ENCODE measurements at places on chromosomes 5 and 9. TPM values are rescaled to one million over a fixed set of nuclear protein-coding genes. Genes with fewer than 3 reads are reported as not detected.
A peak's percentile ranks its signal among the peaks of the same experiment; 100 is the strongest.

ZDHHC12 gene
- 6.8 TPM for total RNA-seq

FCHO2 gene
- 25.7 TPM for total RNA-seq

CCL28 gene
- total RNA-seq, result 2.1 TPM

ASS1 gene
- total RNA-seq, result 77.4 TPM

NINJ1 gene
- total RNA-seq, result 52.6 TPM

CARTPT gene
- not detected for total RNA-seq

GAPT gene
- 1.6 TPM for total RNA-seq

MAPKAP1 gene
- 44.4 TPM for total RNA-seq

GPR151 gene
- total RNA-seq, result not detected

RUSC2 gene
- total RNA-seq, result 26.4 TPM

CDH10 gene
- 0.15 TPM for total RNA-seq

MED10 gene
- 22.3 TPM for total RNA-seq

TAS2R1 gene
- not detected for total RNA-seq

GRCh38 chr5:1133510-1134201 is 21.8 kb upstream of the SLC12A7 start:
- no peak for DNase-seq

GRCh38 chr5:94707359-94707758 is 88.9 kb downstream of the SLF1 start:
- DNase-seq, result no peak

DNA sequence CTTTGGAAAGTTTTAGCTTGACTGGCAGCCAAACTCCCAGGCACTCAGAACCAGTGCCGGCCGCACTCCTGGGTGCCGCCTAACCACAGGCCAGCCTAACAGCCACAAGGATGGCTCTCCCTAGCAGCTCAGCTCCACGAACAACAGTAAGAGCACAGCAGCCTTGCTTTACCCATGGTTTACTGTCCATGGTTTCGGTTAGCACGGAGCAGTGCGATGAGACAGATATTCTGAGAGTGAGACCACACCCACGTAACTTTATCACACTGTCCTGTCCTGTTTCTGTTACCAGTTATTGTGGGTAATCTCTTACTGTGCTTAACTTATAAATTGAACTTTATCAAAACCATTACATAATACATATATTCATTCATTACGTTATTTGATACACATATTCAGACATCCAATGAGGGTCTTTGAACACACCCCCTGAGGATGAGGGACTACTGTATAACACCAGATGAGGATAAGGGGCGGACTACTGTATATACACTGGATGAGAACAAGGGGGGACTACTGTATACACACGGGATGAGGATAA is 12.4 kb downstream of the CLPTM1L start:
- no peak for DNase-seq

- DNase-seq, result no peak
Observed at GRCh38 chr5:60551829-60552228, 148.1 kb downstream of the DEPDC1B start.

GRCh38 chr5:6773342-6774035 is 60.3 kb downstream of the TENT4A start:
- no peak for DNase-seq

DNA sequence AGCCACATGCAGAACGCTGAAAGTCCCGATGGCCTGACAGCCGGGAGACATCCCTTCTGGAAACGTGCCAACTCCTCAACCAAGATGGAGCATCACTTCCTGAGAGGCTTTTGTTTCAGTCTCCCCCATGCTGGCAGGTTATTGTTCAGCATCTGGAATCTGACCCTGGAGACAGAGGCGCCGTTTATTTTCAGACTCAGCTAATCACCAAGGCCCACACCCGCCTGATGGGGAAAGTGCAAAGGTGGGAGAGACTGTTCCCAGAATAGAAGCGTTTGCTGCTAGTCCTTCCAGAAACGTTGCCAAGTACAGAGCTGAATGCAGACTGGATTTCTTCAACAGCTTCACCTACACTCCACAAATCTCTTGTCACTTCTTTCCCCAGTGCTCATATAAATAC is 41.8 kb upstream of the S1PR3 start:
- DNase-seq, result peak; percentile 18

GRCh38 chr5:14183187-14183939 is 40.2 kb downstream of the TRIO start:
- peak; percentile 47 for DNase-seq

- DNase-seq, result no peak
Observed at GRCh38 chr5:165134155-165134554, 1628.7 kb downstream of the MAT2B start.

- DNase-seq, result no peak
Observed at GRCh38 chr5:73160239-73160671, 12.7 kb upstream of the TMEM174 start.

- no peak for DNase-seq
Observed at GRCh38 chr5:166188501-166189325, 2102.7 kb upstream of the WWC1 start.

- DNase-seq, result no peak
Observed at GRCh38 chr9:21016701-21017491, 14.5 kb downstream of the HACD4 start.

DNA sequence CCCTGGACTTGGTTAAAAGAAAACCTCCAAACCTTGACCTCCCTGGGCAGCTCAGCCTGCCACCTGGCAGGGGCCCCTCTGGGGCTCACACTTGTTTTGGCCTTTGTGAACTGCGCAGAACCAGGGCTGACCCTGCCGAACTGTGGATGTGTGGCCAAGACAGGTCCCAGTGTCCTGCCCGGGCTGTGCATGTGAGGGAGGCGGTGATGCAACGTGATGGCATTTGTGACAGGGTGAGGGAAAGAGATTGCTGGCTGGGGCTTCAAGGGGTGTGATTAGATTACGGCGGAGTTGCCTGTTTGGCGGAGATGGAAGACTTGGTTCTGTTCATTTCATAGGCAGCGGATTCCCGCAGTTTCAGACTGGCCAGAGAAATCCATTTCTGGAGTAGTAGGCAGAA is 30.4 kb upstream of the NKX2-5 start:
- no peak for DNase-seq

GRCh38 chr5:133387621-133388020 is 224.7 kb downstream of the FSTL4 start:
- DNase-seq, result no peak

- DNase-seq, result no peak
Observed at GRCh38 chr5:110258460-110259216, 467.8 kb downstream of the TMEM232 start.

GRCh38 chr5:66329078-66329477 is 185.0 kb downstream of the SREK1 start:
- no peak for DNase-seq

DNA sequence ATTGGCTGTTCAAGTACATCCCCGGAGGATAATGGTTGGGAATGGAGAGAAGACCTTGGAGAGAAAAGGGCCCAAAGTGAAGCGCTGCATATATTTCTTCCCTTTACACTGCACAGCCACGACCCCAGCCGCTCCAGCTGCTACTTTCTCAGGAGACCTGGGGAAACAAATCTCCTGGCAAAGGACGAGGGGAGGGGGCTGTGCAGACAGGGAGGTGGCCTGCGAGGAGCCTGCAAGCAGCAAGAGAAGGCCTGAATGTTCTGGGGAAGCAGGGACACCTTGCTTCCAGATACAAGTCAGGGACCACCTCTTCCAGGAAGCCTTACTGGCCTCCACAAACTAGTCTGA is 739 bp upstream of the PDLIM4 start:
- DNase-seq, result no peak

GRCh38 chr5:143261748-143262392 is 141.6 kb downstream of the NR3C1 start:
- DNase-seq, result no peak

- DNase-seq, result no peak
Observed at GRCh38 chr5:83488821-83489220, 17.3 kb downstream of the VCAN start.

GRCh38 chr5:172348084-172348483 is 64.5 kb upstream of the UBTD2 start:
- DNase-seq, result no peak

DNA sequence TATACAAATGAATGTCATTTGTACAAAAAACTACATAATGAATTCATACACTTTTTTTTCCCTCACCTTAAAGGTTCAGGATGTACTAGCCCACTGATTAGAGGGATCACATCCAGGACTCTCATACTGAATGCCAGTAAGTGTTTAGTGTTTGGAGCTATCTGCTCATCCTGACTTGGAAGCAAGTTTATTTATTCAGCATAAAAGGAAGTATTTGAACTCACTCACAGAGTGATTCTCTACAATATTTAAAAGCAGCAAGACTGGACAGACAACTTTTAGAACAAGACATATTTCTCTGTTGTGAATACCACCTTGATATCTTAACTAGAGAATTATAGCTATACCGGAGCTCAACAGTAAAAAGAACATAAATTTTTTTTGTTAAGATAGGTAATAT is 14.8 kb upstream of the IQGAP2 start:
- no peak for DNase-seq

DNA sequence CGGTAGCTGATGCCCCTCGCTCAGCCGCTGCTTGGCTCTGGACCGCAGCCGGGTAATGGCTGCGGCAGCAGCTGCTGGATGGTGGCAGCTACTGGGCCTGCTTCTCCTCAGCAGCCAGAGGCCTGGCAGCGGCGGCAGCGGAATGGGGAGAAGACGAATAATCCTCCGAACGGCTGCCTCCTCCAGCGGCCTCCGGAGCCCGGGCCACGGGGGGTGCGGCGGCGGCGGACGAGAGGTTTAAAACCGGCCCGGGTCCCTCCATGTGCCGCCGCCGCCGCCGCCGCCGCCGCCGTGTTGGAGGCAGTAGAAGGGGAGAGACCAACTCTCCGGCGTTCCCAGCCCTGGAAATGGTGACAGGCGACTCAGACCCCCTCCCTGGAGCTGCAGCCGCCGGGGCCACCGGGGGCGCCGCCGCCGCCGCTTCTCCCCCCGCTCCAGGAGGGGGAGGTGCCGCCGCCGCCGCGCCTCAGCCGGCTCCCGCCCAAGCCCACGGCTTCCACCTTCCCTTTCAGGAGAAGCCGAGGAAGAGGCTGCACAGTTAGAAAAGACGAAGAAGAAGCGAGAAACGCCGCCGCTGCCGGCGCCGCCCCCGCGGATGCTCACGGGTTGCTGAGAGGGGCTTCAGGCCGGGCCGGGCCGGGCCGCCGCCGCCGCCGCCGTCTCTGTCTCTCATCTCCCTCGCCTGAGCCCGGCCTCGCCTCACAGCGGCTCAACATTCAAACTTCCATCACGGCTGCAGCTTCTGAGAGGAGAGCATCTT is 118.4 kb upstream of the PRSS3 start:
- DNase-seq, result no peak

GRCh38 chr5:138649316-138649720 is 74.1 kb upstream of the HSPA9 start:
- no peak for DNase-seq

DNA sequence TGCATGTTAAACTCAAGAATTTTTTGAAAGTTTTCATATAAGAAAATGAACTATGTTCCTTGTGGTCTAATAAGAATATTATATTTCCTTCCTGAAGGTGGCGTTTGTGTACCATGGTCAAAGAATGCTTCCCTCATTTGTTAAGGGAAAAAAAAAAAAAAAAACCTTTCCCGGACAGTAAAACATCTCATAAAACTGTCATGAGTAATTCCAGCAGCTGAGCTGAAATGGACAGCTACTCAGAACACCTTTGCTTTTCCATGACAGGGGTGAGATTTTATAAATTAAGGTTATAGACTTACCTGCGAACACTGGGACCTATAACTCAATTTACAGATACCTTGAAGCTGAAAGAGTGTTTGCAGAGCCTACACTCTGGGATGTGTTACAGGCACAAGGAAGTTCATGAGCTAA is 113.2 kb upstream of the RANBP3L start:
- DNase-seq, result no peak

- no peak for DNase-seq
Observed at GRCh38 chr5:119357808-119358529, 2.1 kb downstream of the TNFAIP8 start.

DNA sequence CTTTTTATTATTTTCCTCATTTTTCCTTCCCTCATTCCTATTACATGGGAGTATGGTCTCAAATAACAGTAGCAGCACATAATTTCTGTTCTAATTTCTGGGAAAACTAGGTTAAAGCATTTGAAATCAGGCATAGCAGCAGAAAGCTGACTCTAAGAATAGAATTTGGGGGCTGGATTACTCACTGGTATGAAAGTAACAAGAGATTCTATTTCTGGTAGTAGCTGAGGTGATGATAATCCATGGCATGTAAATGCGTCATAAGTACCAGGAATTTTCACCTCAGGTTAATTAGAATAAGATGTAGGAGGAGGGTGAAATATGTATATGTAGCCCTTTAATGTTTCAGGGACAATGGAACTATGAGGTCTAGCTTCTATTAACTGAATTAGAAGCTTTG is 662.0 kb downstream of the PTPRD start:
- no peak for DNase-seq

DNA sequence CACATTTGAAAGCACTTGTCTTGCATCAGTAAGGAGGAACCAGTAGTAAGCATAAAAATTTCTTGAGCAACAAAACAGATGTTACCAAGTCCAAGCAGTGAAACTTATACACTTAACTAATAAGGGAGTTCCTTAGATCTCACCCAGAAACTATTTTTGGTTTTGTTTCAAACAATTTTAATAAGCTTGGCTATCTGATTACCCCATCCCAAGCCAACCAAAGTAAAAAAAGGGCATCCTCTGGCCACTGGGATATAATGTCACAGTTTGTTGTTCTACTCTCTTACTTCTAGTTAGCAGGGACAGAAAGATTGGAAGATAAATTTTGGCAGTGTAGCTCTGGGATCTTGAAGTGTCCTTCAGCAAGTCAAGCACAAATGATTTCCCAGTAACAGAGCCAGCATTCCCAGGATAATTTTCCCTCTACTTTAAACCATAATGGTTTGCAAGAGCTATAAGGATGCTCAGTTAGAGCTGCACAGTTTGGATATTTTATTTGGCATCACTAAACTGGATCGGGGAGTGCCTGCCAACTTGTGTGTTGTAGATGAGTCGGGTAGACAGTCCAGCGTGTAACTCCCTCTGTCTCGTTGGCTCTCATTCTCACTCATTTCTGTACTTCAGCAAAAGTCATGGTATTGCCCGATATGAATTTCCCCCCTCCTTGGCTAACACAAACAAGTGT is 161.9 kb upstream of the HMHB1 start:
- DNase-seq, result no peak

DNA sequence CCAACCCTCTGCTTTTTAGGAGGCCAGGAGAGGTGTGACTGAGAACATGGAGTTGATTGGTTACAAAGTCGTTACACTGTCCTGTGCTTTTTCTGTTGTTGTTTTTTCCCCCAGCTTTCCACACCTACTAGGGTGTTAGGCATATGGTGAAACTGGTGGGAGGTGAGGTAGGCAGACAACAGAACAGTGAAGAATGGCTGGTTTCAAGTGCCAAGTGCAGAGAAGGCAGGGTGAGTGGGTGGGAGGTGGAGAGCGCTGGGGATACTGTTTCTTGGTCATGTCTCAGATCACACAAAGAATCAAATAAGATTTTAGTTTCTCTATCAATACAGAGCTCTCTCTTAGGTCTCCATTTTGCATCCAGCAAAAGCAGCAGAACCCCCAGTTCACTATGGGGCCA is 2.2 kb upstream of the SPTAN1 start:
- DNase-seq, result no peak

DNA sequence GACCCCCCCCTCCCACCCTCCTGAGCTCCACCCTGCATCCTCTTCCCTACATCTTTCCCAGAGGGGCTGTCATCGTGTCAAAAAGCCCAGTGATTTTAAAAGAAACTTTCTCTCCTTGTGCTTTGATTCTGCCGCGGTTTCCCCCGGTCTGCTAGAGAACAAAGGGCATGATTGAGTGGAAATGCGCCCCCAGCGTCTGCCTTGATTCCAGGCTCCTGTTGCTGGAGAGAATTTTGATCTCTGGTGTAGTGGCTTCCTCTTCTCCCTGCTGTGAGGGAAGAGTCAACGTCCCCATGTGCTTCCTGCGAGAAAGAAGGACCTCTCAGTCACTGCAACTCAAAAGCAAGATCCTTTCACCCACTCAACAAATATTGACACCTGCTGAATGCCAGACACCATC is 61.9 kb upstream of the RAPGEF1 start:
- no peak for DNase-seq
